ENCODE measurements at places on chromosomes 1 and 21. TPM values are rescaled to one million over a fixed set of nuclear protein-coding genes. Genes with fewer than 3 reads are reported as not detected.
A peak's percentile ranks its signal among the peaks of the same experiment; 100 is the strongest.

- DNase-seq = no peak
These were observed 20.3 kb downstream of the ENO1 start for GRCh38 chr1:8858112-8858668.

DNA sequence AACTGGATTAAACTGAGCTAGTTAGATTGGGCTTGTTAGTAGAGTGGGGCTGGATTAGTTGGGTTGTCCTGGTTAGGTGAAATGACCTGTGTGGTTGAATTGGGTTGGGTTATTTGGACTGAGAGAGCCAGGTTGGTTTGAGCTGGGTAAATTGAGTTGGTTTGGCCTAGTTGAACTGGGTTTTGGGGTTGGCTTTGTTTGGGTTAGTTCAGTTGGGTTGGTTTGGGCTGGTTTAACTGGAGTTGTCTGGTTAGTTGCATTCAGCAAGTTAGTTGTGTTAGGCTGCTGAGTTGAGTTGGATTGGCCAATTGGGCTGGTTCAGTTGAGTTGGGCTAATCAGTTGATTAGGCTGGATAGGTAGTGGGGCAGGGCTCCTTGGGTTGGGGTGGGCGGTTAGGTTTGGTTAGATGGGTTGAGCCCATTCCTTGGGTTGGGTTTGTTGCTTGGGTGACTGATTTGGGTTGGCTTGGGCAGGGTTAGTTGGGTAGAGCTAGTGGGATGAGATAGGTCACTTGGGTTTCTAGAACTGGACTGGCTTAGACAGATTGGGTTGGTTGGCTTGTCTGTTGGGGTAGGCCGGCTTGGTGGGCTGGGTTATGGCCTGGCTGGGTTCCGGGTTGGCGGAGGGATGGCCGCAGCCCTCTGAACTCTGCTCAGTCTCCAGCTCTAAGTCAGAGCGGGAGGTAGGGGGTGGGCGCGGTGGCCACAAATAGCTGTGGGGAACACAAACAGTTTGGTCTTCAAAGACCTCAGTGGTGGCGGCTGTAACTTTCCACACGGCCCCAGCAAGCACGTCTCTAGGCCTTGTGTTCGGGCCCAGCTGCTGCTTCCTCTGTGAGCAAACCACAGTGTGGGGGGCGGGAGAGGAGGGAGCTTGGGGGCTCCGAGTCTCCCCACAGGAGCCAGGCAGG, 67.2 kb upstream of the RUNX3 start:
- no peak for DNase-seq

The LCE3D gene
- total RNA-seq = not detected

GRCh38 chr1:59707178-59707791, 107.5 kb upstream of the HOOK1 start:
- no peak for DNase-seq

The SMIM11 gene
- total RNA-seq = 1.5 TPM

The AMY1A gene
- total RNA-seq = not detected

DNA sequence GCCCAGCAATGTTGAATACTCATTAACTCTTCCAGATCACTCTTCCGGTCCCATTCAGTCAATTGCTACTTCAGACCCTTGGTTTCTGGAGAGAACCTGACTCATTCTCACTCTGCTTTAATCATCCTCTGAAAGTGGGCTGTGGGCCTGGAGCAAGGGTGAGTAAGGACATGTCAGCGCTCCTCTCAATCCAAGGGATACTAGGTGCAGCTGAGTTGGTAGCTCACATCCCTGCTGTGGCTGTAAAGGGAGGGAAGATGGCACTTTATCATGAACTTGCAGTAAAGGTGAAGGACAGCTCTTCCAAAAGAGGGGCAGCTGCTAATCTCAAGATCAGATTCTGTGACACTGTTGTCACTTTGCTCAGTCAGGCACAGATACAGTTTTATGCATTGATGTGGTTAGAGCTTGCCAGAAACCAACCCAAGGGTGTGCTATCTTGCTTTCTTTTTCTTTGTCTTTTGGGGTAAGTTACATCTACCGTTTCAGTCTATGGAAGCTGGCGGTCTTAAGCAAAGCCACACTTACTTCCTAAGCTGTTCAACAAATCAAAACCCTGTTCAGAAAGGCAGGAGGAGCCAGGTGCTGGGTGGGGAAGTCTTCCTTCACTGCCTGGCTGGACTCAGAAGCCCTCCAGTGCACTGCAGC, 26.5 kb upstream of the NTPCR start:
- no peak for DNase-seq

GRCh38 chr1:71809085-71809484, 473.3 kb downstream of the NEGR1 start:
- no peak for DNase-seq

DNA sequence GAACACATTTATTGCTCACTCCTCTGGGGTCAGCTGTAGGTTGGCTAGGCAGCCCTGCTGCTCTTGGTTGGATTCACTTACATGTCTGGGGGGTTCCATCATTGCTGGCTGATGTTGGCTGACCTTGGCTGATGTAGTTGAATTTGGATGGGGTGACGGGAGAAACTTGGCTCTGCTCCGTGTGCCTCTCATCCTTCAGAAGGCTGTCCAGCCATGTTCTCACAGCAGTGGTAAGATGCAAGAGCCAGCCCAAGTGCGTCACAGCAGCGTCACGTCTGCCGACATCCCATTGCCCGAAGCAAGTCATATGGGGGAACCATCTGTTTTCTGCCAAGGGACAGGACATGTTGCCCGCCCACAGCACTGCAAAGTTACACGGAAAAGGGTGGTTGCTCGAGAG, 613.5 kb downstream of the MATN1 start:
- DNase-seq = no peak

GRCh38 chr1:1616838-1617237, 1.5 kb downstream of the MIB2 start:
- DNase-seq = no peak

DNA sequence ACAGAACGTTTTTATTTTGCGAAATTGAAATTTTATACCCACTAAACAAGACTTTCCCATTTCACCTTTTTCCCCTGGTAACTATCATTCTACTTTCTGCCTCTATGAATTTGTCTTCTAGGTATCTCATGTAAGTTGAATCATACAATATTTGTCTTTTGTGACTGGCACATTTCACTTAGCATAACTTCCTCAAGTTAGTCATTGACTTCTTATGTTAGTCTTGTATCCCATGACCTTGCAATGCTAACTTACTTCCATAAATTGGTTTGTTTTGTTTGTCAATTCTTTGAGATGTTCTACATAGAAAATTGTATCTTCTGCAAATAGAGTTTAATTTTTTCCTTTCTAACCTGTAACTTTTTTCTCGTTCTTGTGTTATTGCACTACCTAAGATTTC, 26.9 kb downstream of the SH3BP5L start:
- no peak for DNase-seq

- no peak for DNase-seq
These were observed 7.3 kb downstream of the CD244 start for GRCh38 chr1:160855181-160855981.

The DNAH14 gene
- total RNA-seq = 65.4 TPM

The ZC3H12A gene
- 4.3 TPM for total RNA-seq

The ADORA1 gene
- 25.6 TPM for total RNA-seq

DNA sequence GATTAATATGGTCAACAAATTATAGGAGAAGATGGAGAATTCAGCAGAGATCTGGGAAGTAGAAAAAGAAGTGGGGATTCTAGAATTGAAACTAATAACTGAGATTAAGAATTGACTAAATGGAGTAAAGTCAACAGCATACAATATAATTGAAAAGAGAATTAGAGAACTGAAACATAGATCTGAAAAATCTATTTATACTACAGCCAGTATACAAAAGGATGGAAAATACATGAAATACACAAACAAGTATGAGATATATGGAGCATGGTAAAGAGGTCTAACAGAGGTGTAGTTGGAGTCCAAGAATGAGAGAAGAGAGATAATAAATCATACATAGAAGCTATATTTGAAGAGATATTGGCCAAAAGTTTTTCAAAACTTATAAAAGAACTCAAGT, 235.2 kb downstream of the FGGY start:
- DNase-seq = no peak

- DNase-seq = no peak
These were observed 473.2 kb downstream of the DSCAM start for GRCh38 chr21:40373761-40374160.

DNA sequence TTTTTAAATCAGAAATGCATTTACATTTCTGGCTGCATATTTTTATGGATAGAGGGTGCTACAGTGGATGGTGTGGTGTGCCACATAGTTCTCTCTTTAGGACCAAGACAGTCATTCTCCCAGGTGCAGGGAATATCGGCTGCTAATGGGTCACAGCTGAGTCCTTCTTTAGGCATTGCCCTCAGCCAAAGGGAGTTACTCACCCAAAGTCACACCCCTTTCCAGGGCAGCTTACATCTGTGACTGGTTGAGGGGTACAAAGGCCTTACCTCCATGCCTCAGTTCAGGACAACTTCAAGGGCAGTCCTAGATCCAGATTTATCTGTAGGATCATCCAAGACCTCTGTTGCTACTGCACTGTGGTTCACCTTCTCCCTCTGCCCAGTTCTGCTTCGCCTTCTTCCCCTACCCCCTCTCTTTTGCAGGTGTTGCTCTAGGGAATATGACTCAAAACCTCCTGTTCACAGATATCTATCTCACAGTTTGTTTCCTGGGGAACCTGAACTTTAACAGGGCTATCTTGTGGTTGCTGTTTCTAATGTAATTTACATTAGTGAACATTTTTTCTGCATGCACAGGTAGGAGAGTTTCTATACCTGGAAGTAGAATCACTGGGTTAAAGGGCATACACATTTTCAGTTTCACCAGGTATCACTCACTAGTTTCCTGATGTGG, 413.9 kb downstream of the RPS6KC1 start:
- no peak for DNase-seq

- peak; percentile 26 for DNase-seq
These were observed 349.4 kb downstream of the DUSP10 start for GRCh38 chr1:221392453-221392852.

- no peak for DNase-seq
These were observed 54.2 kb downstream of the SEC16B start for GRCh38 chr1:177915641-177916040.

GRCh38 chr1:55443175-55443915, 228.2 kb upstream of the USP24 start:
- peak; percentile 36 for DNase-seq

The SSU72 gene
- 204 TPM for total RNA-seq

DNA sequence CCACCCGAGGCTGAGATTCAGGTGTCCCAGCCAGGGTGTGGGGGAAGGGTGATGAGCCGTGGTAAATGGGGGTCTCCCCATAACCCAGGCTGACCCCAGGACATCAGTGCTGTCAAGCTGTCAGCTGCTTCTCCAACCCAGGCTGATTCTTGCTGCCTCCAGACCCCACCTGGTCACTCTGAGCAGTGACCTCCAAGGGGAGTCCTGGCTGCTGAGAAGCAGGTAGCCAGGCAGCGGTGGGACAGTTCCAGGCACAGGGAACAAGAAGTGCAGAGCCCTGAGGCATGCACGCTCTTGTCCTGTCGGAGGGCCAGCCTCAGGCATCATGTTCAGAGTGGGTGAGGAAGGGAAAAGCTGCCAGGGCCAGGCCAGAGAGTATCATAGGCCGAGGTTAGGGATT, 1.1 kb downstream of the ESPN start:
- no peak for DNase-seq

GRCh38 chr1:183913567-183913993, 108.7 kb downstream of the RGL1 start:
- DNase-seq = no peak

The COL8A2 gene
- total RNA-seq = 13.7 TPM
